ENCODE measurements at places on chromosomes 1 and 21.

DNA sequence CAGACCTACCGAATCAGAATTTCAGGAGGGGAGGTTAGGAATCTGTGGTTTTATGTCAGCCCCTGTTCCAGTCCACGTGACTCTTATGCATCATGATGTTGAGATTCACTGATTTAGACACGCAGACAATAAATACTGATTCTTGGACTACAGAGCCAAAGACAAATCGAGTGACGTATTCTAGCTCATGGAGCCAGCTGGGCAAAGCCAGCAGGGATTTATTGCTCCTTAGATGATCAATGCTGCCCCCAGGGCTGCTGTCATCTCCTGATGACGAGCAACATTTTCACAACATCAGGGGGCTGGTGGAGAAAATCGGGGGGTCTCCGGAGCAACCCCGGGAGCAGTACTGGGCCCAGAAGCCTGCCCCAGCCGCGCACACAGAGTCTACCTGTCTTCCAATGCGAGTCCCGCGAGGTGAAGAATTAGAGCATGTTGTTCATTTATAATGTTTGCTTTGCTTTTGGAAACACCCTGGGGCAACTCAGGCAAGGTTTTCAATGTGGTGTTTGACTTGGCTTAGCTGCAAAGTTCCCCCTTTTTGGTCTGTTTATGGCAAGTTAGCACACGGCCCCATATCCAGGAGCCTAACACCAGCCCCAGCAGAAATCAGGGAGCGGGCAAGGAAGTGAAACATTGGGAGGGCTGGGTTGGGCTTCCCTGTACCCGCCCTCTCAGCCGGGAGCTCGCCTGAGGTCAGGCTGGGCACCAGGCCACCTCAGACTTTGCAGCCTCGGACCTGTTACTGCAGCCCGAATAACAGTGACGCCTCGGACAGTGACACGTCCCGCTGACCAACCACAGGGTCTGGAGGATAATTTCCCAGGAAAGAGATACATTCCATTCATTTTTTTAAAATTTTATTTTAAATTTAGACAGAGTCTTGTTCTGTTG is 19.9 kb upstream of the CLDN14 start:
- DNase-seq: no peak

DNA sequence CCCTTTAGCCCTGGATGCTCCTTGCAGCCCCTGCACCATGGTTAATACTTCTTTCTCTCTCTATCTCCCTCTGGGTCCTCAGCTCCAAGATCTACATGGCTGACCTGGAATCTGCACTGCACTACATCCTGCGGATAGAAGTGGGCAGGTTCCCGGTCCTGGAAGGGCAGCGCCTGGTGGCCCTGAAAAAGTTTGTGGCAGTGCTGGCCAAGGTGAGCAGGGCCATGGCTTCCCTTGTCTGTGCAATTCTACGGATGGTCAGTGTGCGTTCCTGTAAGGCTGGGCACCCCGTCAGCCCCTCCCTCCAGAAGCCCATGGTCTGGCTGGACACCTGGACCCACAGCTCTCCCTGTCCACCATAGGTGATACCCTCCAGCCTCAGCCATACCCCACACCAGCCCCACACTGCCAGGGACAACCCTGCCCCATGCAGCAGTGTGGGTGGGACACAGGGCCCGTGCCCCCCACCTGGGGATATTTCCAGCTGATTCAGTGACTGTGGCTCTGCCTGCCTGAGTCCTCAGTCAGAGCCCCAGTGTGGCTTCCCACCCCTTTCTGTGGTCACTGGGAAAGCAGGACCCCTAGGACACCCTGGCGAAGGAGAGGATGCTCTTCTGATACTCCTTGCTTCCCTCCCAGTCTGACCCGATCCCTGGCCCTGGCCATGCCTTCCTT is 31.4 kb downstream of the QSOX1 start:
- DNase-seq: no peak

- no peak for DNase-seq
Measured at GRCh38 chr1:205669341-205670149, 10.8 kb downstream of the SLC45A3 start.

DNA sequence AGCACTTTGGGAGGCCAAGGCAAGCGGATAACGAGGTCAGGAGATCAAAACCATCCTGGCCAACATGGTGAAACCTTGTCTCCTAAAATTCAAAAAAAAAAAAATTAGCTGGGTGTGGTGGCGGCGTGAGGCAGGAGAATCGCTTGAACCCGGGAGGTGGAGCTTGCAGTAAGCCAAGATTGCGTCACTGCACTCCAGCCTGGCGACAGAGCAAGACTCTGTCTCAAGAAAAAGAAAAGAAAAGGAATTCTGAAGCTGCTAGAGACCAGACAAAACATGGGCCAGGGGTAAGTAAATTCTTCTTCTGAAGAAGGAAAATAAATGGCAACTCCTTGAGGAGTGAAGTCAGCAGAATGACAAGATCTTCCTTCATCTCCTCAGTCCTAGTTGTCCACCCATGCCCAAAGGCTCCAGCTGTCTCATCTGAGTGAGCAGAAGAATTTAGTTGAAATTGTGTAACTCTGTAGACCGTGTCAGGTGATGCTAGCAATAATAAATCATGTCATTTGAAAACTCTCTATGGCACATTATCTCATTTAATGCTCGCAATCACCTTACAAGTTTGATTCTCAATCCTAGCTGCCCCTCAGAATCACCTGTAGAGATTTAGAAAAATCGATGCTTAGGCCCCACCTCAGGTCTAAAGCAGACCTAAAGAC is 14.3 kb downstream of the PDZK1 start:
- DNase-seq: no peak

DNA sequence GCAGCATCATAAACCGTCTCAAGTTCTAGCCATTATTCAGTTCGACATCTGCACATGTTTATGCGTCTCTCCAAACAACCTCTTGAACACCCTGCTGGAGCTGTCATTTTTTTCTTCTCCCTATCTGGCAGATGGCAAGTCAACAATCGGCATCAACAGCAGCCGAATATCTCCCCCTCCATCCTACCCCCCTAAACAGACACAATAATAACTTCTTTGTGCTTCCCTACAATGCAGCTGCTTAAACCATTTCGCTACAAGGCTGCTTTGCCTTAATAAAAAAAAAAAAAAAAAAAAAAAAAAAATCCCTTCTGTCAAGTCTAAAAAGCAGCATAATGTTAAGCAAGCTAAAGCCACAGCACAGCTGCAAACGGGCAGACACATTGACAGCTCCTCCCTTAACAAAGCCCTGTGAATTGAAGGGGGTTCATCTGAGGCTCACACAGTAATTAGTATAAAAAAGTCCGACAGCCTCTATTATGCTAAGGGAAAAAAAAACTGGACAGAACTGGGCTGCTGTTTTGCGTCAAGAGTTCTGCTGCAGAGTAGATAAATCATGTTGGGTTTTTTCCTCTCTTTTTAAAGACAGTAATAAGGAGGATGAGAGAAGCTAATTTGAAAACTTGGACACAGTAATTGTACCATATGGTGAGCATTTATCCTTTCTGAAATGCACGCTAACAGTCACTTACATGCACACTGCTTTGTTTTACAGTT is 136.4 kb downstream of the AKT3 start:
- no peak for DNase-seq

Data from H4 (cell line).